ENCODE measurements at places on chromosomes 12 and 14.

- no peak for DNase-seq
These were observed 289.6 kb downstream of the NAV3 start for GRCh38 chr12:78120306-78120705.

DNA sequence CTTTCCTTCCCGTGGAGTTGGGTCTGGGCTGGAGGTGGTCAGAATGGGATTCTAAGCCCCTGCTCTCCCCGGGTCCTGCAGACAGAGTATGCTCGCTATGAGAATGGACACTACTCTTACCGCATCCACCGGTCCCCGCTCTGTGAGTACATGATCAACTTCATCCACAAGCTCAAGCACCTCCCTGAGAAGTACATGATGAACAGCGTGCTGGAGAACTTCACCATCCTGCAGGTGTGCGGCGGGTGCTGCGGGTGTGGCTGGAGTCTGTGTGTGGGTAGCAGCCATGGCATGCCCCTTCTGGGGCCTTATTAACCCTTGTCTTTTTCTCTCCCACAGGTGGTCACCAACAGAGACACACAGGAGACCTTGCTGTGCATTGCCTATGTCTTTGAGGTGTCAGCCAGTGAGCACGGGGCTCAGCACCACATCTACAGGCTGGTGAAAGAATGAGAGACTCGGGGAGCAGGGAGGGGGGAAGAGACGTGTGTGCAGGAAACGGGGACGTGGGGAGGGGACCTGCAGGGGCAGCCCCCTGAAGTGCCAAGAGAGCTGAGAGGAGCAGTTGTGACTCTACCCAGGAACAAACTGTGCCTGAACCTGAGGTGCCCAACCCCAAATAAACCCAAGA lies 37.0 kb upstream of the TSPAN9 start:
- DNase-seq: no peak

DNA sequence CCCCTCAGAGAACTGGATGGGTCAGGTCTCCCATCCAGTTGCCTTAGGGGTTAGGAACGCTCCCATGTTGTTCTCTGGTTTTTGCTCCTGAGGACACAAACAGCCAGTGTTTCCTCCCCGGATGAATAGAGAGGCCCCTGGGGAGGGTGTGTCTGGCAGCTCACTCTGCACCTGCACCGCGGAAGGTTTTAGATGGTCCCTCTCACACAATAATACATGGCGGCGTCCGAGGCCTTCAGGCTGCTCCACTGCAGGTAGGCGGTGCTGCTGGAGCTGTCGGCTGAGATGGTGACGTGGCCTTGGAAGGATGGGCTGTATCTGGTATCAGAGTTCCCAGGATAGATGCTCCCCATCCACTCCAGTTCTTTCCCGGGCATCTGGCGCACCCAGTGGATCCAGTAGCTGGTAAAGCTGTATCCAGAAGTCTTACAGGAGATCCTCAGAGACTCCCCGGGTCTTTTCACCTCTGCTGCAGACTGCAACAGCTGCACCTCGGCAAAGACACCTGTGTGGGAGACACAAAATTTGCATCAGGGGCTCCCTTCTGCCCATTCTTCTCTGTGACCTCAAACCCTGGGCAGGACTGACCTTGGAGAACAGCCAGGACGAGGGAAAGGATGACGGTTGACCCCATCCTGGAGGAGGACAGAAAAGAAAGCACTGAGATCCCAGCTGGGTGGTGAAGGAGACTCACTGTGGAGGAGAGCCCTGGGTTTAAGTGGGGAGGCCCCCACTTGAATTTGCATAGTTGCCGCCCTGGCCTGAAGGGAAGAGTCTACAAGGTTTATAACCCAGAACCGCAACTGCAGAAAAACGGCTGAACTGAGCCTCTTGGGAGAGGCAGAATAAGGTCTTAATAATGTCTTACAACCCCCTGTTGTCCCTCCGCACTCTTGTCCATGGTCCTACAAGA lies 1324.8 kb downstream of the TMEM121 start:
- no peak for DNase-seq

GRCh38 chr14:24332268-24332993 lies 2.4 kb downstream of the ADCY4 start:
- DNase-seq: peak; percentile 70

DNA sequence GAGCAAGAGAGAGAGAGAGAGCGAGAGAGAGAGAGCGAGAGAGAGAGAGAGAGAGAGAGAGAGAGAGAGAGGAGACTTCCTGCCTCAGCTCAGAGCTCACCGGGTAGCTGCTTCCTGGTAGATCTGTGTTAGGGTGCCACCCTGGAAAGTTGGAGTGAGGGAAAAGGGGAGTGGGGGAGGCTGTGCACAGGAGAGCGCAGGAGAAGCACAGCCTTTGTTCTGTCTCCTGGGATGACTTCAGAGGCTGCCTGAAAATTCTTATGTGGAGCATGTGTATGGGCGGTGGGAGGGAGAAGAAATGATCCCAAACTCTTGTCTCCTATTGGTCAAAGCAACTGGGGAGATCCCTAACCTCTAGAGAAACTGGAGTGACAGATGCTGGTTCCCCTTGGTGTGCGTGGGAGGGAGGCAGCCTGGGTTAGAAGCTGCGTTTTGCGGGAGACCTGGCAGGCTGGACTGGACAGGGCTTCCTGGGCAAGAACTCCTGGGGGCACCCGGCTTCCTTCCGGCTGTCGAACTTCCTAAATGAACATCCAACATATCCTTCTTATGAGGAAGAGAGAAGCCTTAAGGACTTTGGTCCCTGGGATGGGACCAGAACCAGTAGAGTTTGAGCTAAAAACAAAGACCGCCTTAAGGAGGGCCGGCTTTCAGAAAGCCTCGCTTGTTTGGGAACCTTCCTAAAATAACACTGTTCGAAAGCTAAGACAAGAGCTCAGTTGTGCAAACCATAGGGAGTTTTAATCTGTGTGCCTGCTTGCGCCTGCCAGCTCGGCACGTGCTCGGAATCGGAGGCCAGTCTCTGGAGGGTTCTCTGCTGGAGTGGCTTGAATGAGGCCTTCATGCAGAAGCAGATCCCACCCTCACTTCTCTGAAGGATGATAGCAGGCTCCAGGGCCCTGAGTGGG lies 30.4 kb upstream of the BEGAIN start:
- DNase-seq: no peak

GRCh38 chr12:106142591-106143261 lies 4.0 kb upstream of the NUAK1 start:
- no peak for DNase-seq

GRCh38 chr14:97978341-97978740 lies 1181.2 kb downstream of the VRK1 start:
- DNase-seq: no peak

Measured in GDM1 (cell line).